ENCODE measurements at places on chromosomes 11 and 22.

DNA sequence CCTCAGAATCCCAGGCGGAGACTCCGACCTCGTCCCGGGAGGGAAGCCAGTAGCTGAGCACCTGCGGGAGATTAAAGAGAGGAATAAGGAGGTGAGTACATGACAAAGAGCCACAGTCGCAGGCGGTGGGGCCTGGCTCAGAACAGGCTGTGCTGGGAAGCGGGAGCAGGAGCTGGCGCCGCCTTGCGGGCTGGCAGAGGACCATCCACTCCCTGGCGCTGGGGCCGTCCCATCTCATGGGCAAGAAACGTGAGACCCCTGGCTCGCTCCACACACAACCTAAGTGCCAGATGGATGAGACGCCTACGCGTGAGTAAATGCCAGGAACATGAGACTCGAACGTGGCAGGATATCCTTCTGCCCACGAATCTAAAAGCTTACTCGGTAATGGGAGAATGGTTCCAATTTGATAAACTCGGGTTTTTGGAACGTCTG lies 6.3 kb downstream of the CEND1 start:
- no peak for DNase-seq

GRCh38 chr11:64864473-64865285 lies 13.7 kb downstream of the EHD1 start:
- DNase-seq: no peak

DNA sequence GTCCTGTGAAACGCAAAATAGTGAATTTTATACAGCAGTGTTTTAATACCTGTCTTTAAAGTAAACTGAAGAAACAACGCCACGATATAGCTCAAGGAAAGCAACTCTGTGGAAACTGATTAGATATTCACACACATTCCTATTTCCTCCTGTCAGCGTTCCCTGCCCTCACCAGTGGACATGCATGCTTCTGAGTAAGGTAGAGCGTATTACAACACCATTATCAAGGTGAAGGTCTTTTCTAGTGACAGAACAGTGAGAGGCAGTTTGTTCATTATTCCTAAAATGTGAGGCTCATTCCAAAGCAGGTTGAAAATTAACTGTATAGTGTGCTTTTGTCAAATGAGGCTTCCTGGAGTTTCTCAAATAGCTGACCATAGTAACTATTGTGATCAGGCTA lies 153.1 kb downstream of the DDX10 start:
- peak; percentile 69 for DNase-seq

DNA sequence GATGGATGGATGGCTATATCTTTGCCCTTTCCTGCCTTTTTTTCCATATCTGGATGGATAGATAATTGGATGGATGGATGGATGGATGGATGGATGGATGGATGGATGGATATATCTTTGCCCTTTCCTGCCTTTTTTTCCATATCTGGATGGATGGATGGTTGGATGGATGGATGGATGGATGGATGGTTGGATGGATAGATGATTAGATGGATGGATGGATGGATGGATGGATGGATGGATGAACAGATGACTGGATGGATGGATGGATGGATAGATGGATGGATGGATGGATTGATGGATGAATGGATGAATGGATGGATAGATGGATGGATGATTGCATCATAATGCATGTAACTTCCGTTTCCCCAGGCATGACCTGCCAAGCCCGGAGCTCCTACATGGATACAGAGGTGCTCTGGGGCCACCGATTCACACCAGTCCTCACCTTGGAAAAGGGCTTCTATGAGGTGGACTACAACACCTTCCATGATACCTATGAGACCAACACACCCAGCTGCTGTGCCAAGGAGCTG lies 24.9 kb downstream of the KCNJ5 start:
- no peak for DNase-seq

- no peak for DNase-seq
Measured at GRCh38 chr11:15446315-15446714, 331.6 kb downstream of the INSC start.

GRCh38 chr11:15665368-15665871 lies 550.7 kb downstream of the INSC start:
- no peak for DNase-seq

DNA sequence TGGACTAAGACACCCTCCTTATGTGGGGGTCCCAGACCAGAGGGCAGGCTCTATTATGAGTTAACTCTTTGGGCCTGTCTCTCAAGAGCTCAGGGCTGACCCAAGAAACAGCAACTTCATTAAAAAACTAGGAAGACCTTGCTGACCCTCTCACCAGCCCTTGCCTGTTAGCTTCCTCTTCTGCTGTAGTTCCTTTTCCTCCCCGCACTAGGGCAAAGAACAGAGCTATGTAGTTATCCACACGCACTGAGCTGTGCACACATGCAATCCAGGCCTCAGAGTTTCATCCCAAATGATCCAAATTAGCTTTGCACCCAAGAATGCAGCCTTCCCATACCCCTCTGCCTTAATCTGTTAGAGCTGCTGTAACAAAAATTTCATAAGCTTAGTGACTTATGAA lies 539.6 kb upstream of the CADM1 start:
- DNase-seq: no peak

DNA sequence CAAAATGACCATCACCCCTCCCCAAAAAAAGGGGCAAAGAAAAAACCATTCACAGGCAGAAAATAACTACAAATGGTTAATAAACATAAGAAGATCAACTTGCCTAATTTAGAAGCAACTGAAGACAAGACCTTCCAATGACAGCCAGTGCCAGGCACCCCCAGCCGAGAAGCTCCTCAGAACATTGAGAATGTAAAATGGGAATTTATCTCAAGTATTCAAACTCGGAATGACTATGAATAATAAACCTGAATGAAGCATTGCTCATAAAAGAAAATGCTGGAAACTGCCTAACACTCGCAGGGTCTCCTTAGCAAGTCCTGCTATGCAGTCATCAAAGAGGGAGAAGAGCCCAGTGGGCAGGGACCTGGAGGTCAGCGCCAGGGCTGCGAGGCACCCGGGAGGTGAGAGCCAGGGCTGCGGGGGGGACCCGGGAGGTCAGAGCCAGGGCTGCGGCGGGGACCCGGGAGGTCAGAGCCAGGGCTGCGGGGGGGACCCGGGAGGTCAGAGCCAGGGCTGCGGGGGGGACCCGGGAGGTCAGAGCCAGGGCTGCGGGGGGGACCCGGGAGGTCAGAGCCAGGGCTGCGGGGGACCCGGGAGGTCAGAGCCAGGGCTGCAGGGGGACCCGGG lies 23.2 kb upstream of the MOB2 start:
- no peak for DNase-seq

GRCh38 chr11:36583667-36584066 lies 10.6 kb upstream of the IFTAP start:
- DNase-seq: no peak

- peak; percentile 6 for DNase-seq
Measured at GRCh38 chr22:32265882-32266767, 11.0 kb upstream of the SLC5A4 start.

DNA sequence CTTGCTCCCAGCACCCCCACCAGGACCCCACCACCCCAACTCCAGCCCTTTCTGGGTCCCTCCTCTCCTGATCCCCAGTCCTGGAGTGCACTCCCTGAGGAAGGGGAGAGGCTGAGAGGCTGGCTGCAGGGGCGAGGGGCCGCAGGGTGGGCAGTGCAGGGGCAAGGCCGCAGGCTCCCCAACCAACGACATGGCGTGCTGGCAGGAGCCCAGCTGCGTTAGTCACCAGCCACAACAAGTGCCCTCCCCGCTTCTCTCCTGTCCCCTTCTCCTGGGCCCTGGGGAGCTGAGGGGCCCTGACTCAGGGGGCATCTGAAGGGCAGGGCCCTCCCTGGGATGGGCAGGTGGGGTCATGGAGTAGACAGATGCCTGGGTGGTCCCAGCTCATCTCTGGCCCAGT lies 2.3 kb downstream of the CABP7 start:
- DNase-seq: no peak

DNA sequence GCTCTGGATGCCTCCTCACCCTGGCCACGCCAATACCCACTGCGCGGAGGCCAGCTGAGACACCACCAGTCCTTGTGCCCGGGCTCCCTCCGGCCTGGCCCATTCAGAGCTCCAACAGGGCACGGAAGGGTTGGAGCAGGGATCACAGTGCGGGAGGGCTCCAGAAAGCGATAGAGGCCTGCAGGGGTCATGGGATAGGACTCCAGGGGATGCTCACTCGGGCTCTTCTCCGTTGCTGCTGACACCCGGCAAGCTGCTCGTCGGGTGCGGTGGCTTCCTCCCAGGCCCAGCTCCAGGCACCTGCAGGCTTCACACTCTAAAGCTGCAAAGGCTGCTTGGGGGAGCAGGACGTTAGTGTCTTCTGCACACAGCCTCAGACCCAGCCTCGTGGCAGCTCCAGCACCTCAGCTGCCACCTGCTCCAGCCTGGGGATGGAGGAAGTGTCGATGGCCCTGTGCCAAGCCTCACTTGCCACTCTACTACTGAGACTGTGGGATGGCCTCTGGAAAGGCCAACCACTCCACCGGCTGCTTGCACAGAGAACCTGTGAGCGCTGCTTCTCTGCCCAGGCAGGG lies 10.6 kb downstream of the WNT7B start:
- DNase-seq: no peak

- no peak for DNase-seq
Measured at GRCh38 chr11:72974487-72975205, 160.4 kb downstream of the ATG16L2 start.

DNA sequence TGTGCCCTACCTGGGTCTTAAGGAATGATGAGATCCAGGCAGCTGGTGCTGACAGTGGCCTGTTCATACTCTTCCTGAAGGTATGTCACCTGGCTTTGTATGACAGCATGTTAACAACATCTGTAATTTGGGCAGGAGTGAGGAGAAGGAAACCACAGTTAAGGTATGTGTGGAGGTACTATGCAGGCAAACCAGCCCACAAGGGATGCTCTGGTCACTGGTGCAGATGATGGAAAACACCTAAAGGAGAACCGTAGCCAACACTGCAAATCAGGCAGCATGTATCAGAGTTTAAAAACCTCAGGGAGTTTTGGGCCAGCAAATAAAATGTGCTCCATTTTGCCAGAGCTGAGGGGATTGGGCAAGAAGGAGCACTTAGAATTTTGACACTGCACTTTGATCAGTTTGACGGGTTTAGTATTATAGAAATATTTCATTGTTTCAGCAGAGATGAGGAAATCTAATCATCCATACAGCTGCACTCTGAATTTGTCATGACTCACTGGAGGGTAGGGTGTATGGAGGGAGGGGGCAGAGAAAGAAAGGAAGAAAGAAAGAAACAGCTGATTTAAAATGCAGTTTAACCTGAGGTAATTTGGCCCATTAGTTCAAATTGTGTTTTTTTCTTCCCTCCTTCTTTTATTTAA lies 260.9 kb downstream of the KIRREL3 start:
- no peak for DNase-seq

- no peak for DNase-seq
Measured at GRCh38 chr11:126136507-126136906, 73.8 kb upstream of the CDON start.

- no peak for DNase-seq
Measured at GRCh38 chr11:61486011-61486620, 22.4 kb upstream of the LRRC10B start.

DNA sequence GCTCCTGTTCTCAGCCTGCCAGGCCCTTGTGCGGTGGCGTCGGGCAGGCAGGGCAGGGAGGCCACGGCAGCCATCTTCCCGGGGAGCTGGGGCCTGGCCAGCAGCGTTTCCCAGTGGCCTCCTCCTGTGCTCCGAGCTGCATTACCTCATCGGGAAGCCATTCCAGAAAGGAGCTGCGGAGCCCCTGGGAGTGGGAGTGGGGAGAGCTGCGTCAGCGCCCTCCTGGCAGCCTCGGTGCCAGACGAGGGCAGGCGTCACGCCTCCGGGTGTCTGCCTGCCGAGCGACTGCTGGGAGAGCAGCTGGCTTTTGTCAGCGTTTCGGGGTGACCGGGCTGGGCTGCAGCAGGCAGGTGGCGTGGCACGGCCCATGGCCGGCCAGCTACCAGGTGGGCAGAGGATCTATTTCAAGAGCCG lies 30.9 kb upstream of the WNT7B start:
- peak; percentile 61 for DNase-seq

- DNase-seq: no peak
Measured at GRCh38 chr22:43218786-43219185, 31.9 kb upstream of the TTLL12 start.

DNA sequence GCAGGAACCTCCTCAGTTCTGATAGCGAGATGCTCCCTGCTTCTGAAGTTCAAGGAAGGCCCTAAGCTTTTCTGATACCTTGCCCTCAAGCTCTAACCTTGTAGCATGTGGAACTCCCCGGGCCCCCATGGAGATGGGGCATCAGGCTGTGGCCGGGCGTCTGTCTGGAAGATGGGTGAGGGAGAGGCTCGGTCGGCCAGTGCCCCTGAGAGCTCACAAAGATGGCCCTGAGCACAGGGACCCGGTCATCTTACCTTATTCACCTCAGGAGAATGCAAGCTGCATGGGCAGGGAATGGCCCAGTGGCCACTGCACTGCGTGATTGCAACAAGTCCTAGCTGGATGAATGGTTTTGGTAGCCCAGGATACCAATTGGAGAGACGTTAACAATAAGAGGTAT lies 830.3 kb downstream of the TBC1D22A start:
- DNase-seq: no peak

DNA sequence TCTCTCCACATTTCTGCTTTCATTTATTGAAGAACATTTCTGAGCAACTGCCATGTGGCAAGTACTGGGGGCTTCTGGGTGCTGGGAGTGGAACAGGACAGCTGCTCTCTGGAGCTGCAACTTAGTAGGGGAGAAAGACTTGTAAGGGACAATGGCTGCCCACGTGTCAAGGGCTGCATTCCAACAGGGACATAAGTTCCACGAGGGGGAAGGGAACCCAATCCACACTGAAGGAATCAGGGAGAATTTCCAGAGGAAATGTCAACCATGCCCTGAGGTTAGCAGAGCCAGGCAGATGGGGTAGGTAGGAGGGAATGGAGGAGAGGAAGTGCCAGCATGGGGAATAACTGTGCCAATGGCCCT lies 1.7 kb downstream of the MAPK8IP2 start:
- no peak for DNase-seq

DNA sequence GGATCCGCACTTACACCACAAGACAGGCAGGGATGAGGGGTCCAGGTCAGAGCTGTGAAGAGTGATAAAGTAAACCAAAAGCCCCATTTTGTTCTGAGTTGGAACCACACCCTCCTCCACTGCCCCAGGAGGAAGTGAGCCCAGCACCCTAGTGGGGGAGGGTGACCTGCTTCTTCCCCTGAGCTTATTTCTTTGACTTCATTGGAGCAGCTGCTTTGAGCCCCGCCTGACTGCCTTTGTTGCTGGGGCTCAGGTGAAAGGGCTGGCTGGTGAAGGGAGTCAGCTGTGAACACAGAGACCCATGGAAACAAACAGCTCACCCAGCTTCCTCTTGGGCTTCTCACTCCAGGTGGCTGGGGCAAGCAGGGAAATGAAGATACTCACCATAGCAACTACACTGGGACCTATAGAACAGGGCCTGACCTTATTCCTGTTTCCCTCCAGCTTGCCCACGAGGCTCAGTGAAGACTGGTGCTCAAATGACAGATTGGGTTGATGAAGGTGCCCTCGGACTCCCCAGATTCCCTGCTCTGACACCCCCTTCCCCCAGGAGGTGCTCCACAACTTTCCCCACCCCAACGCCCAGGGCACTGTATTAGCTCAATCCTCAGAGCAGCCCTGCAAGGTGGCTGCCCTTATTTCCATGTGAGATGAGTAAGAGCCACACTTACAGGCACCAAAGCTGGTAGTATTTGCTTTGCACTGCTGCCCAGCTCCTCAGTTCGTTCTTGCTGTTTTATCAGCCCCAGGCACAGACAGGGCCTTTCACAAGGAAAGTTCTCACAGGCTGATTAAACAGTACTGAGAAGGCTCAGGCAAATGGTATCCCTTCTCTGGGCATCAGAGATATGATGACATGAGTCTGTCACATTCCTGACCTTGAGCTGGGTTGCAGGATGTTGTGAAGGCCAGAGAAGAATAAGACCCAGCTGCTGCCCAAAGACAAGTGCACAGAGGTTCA lies 2.4 kb downstream of the UCP2 start:
- no peak for DNase-seq

GRCh38 chr11:70120674-70121073 lies 42.6 kb downstream of the ANO1 start:
- no peak for DNase-seq
